CD4-positive, alpha-beta T cell treated with Interleukin-10 for 1 hour (primary cell): ENCODE measurements at places on chromosomes 5 and 9.

- no peak for DNase-seq
Observed at GRCh38 chr5:82185851-82186250, 92.3 kb downstream of the RPS23 start.

- DNase-seq: no peak
Observed at GRCh38 chr9:16912197-16912596, 41.7 kb upstream of the BNC2 start.

- DNase-seq: no peak
Observed at GRCh38 chr5:129973716-129974426, 69.6 kb downstream of the CHSY3 start.

- DNase-seq: no peak
Observed at GRCh38 chr5:109987970-109988369, 298.2 kb downstream of the MAN2A1 start.

DNA sequence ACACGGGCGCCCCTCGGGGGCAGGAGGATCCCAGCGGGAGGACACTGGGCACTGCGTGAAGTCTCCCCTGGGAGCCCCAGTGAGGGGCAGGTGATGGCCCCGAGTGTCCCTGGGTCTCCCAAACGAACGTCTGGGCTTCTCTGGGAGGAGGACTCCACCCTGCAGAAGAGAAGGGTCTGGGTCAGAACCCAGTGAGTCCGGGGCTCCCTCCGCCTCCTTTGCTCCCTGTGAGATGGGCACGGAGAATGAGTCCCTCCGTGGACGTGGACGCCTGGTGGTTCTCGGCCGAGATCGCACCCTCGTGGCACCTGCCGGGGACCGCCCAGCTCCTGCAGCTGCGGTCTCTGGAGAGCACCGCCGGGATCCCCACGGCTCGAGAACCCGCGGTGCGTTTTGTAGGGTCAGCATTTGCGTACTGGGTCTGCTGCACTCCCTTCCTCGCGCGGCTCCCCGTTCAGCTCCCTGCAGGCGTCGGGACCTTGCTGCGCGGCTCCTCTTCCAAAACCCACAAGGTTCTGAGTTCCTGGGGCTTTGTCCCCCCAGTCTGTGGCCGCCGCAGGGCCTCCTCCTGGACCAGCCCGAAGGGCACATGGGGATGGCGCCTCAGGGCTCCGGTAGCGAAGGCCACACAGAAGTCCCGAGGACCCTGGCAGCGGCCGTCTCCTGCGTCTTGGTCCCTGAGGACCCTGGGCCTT, 10.2 kb upstream of the CEP72 start:
- DNase-seq: no peak

GRCh38 chr5:76537073-76537543, 86.1 kb downstream of the F2RL2 start:
- DNase-seq: no peak

DNA sequence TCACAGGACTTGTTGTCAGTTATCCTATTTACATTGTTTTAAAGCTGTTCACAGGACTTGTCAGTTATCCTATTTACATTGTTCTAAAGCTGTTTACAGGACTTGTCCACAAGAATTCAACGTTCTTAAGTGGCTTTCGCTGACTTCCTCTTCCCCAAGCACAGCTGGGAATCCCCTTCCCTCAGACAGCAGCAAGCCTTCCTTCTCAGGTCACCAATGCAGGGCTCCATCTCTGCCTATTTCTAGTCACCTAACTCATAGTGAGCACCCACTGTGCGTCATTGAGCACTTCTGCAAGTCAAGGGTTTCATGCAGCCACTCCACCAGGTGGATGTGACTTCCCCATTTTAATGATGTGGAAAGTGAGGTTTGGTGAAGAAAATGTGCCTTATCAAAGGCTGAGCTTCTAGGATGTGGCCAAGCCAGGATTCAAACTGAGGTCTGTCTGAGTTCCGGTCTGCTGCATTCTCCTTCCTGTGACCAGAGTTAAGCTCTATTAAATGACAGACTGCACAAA, 109.8 kb upstream of the ZNF462 start:
- DNase-seq: no peak

DNA sequence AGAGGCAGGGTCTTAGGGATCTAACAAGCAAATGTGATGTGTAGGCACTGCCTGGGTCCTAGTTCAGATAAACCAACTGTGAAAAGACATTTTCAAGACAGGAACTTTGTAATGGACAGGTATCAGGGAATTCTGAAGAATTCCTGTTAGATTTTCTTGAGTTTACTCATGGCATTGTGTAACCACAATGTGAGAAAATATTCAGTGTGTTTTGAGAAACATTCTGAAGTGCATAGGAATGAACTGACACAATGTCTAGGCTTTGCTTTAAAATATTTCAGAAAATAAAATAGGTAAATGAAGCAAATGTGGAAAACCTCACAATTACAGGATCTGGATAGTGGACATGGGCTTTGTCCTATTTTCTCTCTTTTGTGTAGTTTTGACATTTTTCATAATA, 15.2 kb upstream of the AFAP1L1 start:
- no peak for DNase-seq

DNA sequence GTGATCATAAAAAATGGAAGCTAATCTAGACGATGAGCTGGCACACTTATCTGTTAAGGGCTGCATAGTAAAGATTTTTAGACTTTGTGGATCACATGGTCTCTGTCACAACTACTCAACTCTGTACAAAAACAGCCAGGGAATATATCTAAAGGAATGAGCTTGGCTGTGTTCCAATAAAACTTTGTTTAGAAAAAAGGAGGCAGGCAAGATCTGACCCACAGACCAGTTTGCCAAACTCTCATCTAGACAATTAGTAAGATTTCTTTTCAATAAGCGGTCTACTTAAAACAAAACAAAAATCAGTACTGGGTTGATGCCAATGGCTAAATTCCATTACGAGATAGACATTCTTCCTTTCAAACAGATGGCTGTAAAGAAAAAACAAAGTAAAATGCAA, 53.0 kb upstream of the RETREG1 start:
- DNase-seq: no peak

- no peak for DNase-seq
Observed at GRCh38 chr5:147635882-147636728, 126.2 kb upstream of the DPYSL3 start.

DNA sequence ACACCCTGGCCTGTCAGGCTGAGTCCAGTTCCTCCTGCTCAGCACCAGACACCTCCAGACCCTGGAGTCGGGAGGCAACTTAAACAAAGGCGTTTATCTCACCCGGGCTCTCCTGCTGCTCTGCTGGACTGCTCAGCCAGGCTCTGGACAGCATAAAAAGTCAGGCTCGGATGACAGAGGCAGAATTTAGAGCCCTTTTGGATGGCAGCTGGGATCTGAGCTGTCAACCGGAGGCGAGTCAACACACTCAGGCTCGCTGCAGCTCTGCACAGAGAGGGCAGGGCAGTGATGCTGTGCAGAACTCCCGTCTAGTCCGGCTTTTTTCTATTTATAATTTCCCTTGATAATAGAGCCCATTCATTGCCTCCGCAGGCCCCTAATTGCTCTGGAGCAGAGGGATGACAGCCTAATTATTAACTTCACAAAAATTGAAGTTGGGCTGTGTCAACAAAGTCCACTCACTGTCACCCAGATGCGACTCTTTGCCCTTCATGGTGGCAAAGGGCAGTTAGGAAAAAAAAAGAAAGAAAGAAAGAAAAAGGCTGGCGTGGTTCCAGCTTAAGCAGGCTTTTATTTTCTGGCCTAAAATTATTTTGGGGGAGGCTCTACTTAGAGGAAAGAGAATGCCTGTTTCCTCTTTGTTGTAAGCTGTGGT, 37.6 kb downstream of the STC2 start:
- DNase-seq: no peak

DNA sequence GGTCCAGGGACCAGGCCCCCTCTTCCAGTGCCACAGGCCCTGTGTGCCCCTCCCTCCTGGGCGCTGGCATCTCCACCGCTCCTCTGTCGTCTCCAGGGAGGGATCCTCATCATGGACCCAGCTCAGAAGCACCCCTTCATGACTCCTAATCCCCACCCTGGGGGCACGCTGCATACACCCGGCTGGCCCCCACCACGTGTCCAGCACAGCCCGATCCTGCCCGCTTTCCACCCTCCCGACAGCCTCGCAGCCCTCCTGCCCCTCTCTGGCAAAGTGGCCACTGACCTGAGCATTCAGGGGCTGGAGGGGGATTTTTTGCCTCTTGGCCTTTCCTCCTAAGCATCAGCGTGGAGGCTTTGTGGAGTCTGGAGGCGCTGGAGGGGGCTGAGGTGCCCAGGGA, 1.4 kb downstream of the CCDC187 start:
- DNase-seq: no peak

DNA sequence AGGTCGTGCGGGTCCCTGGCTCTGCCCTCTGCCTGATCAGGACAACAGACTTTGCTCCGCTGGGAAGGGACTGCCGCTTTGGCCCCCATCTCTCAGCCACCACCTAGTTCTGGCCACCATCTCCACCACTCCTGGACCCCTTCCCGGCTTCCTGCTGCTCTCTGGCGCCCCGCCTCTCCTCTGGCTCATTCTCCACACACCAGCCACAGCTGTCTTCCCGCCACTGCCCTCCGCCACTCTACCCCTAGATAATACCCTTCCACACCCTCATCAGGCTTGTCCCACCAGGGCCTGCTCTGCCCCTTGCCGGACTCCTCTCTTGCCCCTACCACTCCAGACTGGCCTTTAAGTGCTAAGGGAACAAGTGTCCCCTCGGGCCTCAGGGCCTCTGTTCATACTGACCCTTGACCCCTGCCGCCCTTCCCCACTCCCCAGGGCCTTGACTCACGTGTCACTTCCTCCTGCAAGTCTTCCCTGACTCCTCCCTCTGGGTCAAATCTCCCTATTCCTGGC, 3.0 kb upstream of the CDX1 start:
- DNase-seq: no peak

DNA sequence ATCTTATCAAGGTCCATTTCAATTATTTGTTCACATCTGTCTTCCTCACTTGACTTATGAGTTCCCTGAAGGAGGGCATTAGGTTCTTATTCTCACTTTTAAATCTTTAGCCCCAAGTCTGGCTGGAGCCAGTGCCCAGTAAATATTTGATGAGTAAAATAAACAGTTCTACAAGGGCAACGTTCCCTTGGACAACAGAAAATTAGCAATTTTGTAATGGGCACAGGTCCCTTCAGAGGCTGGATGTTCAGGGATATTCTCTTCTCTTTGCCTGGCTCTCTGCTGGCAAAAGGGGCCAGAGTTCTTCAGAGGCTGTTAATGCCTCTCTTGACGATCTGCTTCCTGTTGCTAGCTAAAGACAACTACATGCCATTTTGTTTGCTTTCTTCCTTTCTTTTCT, 149.7 kb downstream of the SEMA6A start:
- no peak for DNase-seq

DNA sequence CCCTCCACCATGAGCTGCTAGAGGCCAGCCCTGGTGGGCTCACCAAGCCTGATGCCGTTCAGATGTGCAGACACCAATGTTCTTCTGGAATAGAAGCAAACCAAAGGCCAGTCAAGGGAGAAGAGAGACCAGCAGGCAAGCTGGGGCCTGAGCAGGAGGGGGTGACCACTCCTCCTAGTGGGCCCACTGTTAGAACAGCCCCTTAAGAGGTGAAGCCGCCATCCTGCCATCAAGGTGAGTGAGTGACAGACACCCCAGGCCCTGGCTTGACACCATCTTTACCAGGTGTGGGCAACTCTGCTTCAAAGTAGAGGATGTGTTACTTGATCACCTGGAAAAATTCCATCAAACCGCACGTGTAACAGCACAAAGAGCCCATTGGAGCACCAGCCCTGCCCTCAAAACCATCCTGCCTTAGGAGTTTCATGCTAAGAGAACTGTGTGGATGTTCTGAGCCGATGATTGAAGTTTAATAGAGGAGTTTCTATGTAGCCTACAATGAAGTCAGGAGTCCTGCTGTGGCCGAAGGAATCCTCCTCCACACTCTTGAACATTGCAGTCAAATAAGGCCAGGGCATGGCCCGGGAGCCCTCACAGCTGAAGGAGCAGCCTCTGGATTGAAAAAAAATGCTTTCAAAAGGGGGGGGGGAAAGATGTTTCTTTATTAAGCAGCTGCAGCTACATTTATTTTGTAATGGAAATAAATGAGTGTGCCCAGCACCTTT, 20.8 kb downstream of the AMBP start:
- no peak for DNase-seq

- DNase-seq: no peak
Observed at GRCh38 chr9:78858266-78858665, 561.3 kb downstream of the PSAT1 start.

GRCh38 chr5:172454358-172455086, at the start of gene SH3PXD2B:
Gene SH3PXD2B (minus strand): TSS chr5:172454525. CDS start chr5:172454352, 173 bp downstream.
- DNase-seq: peak; percentile 39

GRCh38 chr5:73433982-73434342, 14.6 kb downstream of the FOXD1 start:
- DNase-seq: no peak

DNA sequence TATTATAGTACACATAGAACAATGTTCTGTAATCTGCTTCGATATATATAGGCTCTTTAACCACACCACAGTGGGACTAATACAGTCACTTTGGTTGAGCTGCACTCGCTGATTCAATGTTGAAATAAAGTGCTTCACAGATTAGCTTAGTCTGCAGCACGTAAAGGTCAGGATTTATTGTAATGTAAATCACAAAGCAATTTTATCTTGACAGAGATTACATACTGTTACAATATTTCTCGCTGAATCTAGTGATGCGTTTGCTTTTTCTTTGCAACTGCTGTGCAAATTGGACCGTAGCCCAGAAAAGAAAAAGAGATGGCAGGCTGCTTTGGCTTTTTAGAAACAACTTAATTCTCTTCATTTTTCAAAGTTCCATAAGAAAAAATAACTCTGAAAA, 52.9 kb downstream of the CETN3 start:
- DNase-seq: no peak

DNA sequence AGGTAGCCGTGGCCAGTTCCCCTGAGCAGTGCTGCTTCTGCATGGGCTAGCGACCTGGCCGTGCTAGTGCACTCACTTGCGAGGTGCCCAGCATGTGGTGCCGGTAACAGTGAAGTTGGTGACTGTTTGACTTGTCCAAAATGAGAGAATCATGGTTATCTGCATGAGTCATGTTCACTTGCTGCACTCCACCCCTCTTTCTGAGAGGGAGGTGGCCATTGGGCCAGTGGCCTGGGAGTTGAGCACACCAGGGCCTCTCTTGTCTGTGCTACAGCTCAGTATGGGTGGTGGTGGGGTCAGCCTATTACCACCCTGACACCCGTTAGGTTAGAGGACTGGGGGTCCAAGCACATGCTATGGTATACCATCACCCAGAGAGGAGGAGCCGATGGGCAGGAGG, 55.4 kb upstream of the GARNL3 start:
- no peak for DNase-seq

DNA sequence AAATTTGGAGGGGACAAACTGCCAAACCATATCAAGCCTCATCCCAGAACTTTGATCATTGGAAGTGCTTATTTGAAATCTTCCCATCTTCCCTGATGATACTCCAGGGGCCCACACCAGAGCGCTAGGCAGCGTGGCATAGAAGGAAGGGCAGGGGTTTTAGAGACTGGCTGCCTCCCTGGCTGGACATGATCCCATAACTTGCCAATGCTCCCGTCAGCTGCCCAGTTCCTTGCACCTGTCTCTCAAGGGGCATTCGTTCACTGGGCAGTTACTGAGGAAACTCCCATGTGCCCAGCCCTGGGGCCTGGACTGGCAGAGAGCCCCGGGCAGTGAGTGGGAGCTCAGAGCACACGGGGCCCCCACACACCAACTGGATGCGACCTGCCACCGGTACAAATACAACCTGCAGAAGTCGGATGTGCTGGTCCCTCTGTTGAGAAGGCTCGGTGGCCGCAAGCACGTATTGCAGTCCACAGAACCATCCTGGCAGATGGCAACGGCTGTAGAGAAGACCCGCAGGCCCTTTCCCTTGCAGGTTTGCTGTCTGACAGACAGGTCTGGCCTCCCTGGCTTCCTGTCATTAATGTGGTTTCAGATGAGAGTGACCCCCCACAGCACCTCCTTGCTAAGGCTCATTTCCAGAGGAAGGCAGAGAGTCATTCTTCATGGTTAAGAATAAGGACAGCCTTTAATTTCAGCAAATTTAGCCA, 122.4 kb downstream of the MVB12B start:
- no peak for DNase-seq
